C1 segment of cervical spinal cord (tissue), 14 donors: ENCODE measurements at places on chromosomes 13 and 19.

- DNase-seq = no peak
Measured at GRCh38 chr19:16726916-16727315, 7.3 kb downstream of the NWD1 start.

- DNase-seq = no peak
Measured at GRCh38 chr13:75135325-75135825, 346.6 kb downstream of the TBC1D4 start.

DNA sequence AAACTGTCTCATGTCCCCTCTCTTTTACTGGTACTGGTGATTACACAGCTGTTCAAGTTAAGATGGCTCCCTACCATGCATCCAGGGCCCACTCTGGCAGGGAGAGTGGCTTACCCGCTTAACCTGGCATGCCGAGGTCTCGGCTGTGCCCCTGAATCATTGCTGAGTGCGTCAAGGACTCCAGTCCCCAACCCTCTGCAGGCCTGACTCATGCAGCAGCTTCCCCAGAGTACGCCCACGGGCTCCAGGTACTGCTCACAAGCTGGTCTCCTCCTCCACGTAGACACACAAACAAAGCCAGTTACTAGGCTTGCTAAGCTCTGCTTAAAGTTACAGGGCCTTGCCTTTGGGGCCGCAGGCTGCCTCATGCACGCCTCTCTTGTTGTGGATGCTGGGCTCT is 447.4 kb downstream of the COG6 start:
- DNase-seq = no peak

- DNase-seq = peak; percentile 52
Measured at GRCh38 chr19:13064092-13064489, 38.6 kb downstream of the LYL1 start.
